ENCODE measurements at places on chromosomes 4 and X.

DNA sequence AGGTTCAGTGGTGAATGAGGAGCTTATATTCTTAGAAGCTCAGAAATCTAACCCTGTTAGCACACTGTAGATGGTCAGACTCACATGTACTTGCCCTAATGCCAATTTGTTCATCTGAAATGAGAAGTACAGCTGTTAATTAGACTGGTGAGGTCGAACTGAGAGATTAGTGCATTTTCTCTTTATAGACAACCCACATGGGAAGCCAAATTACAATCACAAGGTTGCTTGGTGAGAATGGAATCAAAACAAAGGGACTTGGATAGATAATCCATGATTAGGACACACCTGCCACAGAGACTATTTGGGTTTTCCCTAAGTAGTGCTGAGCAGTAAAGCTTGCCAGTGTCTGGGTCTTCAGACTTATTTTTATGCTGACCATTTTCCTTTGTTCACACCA is 88.3 kb downstream of the POLA1 start:
- no peak for DNase-seq

GRCh38 chr4:91118597-91118996 is 991.4 kb downstream of the CCSER1 start:
- DNase-seq: no peak

GRCh38 chrX:106457802-106458201 is 154.0 kb upstream of the RADX start:
- no peak for DNase-seq

GRCh38 chrX:39377157-39377556 is 575.9 kb downstream of the MID1IP1 start:
- DNase-seq: no peak

DNA sequence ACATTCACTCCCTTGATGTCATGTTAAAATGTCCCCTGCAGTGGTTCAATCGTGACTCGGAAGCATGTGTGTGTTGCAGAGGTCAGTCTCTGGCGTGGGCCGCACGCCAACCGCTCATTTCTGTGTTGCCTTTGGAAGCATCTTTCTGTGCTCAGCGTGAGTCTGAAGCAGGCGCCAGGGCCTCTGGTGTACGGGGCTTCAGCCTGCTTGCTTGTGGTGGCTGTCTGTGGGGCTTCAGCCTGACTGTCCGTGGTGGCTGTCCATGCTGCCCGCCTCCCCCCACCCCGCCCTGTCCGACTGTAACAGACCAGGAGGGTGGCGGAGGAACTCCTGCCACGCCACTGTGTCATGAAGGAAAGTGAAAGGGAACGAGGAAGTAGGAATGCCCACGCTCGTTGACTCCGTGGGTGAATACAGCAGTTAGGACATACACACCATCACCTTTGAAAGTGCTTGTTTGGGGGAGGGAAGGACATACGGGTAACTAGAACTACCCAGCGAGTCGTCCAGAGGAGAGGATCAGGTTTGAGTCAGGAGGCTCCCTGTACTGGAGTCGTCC is 14.7 kb upstream of the CLCN4 start:
- DNase-seq: no peak

- no peak for DNase-seq
Observed at GRCh38 chrX:138866643-138867042, 155.1 kb upstream of the FGF13 start.

GRCh38 chrX:8349816-8350544 is 114.7 kb upstream of the VCX3B start:
- no peak for DNase-seq

DNA sequence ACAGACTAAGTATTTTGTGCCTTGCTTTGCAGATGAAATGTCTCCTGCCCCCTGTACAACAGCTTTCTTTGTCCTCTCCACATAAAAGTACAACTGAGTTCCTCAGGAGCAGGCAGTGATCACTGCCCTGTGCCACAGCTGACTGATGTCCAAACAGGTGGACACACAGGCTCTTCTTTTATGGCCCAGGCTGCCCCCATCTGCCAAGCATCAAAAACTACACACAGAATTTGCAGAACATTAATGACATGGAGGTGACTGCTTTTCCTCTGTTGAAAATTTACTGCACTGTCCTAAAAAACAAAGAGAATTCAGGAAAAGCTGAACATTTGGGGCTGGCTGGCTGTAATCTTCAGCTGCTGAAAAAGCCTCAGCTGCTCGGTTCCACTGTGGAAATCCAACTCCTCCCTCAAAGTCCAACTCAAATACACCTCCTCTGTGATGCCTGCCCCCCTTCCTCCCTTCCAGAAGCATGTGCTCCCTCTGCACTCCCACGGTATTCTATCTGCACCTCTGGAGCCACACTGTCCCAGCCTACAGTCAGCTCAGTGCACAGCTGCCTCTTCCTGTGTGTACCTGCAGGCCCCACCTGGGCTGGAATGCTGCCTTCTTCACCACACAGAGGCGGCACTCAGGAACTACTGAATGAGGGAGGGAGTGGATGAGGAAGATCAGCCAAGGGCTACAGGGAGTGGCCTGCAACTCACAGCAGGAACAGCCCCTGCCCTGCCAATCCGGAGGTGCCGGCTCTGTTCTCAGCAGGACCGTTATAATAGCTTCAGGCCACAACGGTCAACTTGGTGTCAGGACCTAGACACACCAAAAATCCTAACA is 10.3 kb downstream of the AFAP1 start:
- no peak for DNase-seq

GRCh38 chrX:41667631-41668030 is 21.1 kb upstream of the GPR34 start:
- no peak for DNase-seq

DNA sequence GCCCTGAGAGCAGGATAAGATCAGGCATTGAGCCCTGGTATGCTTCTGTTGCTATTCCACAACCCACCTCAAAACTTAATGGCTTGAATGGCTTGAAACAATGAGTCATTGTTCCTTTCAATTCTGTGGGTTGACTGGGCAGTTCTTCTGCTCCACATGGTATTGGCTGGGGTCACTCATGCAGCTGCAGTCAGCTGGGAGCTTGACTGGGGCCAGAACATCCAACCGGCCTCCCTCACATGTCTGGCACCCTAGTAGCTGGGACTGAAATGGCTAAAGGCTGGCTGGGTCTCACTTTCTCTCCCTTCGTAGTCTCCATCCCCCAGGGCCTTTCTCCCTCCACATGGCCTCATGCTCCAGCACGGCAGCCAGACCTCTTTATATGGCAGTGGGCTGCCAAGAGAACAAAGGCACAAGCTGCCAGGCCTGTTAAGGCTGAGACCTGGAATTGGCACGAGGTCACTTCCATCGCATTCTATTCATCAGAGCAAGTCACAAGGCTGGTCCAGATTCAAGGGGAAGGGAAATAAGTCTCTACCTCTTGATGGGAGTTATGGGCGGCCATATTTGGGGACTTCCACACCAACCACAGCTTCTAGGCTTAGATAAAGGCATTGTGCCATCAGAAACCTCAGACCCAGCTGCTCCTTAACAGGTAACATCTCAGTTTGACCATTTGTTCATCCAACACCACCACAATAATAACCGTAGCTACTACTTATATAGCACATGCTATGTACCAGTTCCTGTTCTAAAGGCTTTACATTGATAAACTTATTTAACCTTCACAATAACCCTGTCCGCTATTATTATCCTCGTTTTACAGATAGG is 159.7 kb upstream of the ATP6AP2 start:
- DNase-seq: no peak
